Kidney (tissue), 22 donors: ENCODE measurements at places on chromosomes 12 and 14. TPM values are rescaled to one million over a fixed set of nuclear protein-coding genes. Genes with fewer than 3 reads are reported as not detected.

Gene TROAP
- total RNA-seq = 1.0 TPM

Gene CAPZA3
- total RNA-seq = not detected

Gene BEGAIN
- total RNA-seq = 1.4 TPM

Gene KRT72
- not detected for total RNA-seq

Gene FOXM1
- 1.3 TPM for total RNA-seq

Gene BBOF1
- 14.6 TPM for total RNA-seq

Gene PAN2
- 83.0 TPM for total RNA-seq

Gene DNAJC22
- total RNA-seq = 16.2 TPM

Gene ADCY4
- total RNA-seq = 57.5 TPM

Gene IPO4
- total RNA-seq = 49.5 TPM

Gene ACRBP
- total RNA-seq = 3.4 TPM

Gene TCL1A
- total RNA-seq = 1.4 TPM

Gene NTN4
- 83.2 TPM for total RNA-seq

Gene STAC3
- total RNA-seq = 3.1 TPM

Gene SYNE2
- total RNA-seq = 461 TPM
